ENCODE measurements at places on chromosomes 3 and 15.

GRCh38 chr3:32229565-32229964 lies 8.9 kb upstream of the CMTM8 start:
- no peak for DNase-seq

GRCh38 chr3:128697341-128697740 lies 28.6 kb upstream of the RAB7A start:
- DNase-seq = no peak

DNA sequence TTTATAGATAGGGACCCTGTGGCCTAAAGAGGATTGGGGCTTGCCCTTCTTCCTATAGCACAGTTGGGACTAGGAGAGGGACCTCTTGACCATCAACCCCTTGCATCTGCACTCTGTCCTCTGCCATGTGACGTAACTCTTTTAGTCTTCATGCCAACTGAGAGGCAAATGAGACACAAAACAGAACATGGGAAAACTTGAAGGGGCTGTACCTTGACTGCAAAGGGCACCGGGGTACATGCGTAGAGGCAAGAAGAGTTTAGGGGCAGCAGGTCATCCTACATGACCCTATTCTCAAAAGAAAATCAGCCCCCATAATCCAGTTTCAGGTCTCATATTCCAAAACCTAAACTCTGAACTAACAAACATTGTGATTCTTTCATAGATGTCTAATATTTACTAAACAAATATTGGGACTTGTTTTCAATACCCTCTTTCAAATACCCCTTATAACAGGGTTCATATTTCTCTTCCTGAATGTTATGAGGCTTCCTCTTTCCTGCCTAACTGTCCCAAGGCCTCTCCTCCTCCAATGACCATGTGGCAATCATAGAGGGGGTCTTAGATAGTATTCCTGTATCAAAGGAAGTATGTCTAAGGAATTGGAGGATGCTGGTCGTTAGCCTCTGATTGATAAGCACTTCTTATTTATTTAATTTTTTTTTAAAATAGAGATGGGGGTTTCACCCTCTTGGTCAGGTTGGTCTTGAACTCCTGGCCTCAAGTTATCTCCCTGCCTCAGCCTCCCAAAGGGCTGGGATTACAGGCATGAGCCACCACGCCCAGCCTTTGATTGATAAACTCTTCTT lies 20.6 kb downstream of the ACKR2 start:
- no peak for DNase-seq

- DNase-seq = no peak
Measured at GRCh38 chr3:128714887-128715491, 11.0 kb upstream of the RAB7A start.

DNA sequence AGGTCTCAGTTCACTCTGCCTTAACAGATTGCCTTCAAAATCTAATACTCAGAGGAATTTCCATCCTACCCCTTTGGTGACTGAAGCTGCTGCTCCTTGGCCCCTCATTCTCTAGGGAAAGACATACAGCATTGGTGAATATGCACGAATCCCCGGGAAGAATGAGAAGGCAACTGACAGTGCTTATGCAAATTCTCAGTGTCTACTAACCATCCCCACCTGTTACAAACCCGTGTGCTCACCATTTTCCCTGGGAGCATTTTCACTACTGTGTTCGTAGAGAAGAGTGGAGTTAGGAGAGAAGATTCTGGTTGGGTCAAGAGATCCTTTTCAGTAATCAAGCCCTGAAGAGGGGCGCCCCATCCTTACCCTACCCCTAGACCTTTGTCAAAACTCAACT lies 37.7 kb downstream of the SYNM start:
- no peak for DNase-seq

- no peak for DNase-seq
Measured at GRCh38 chr3:19348941-19349564, 200.7 kb downstream of the KCNH8 start.

DNA sequence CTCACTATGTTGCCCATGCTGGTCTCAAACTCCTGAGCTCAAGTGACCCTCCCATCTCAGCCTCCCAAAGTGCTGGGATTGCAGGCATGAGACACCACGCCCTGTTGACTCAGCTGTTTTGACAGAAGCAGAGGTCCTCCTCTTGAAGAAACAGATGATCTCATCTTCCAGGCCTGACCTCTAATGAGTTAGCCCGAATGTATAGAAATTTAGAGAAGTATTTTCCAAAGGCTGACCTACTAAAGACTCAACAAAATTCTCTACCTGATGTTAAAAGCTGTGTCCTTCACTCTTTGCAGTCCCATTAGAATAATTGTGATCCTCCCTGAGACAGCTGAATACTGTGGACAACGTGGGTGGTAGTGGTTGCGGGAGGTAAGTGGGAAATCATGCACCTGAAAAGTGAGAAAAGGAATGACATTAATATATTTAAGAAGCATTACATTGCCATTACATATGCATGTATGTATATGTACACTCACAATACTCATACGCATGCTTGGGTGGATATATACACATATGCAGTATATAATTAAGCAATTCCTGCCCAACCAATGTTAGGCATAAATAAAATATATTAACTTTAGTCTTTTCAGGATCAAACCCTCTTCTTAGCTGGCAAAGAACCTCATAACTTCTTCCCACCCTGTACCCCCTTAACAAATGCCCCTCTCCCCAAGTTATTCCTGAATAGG lies 204.6 kb upstream of the NR2F2 start:
- DNase-seq = no peak

All from hypothalamus (tissue), 51 donors.